Neural progenitor cell (in vitro differentiated cells): ENCODE measurements at places on chromosomes 13 and 19.

DNA sequence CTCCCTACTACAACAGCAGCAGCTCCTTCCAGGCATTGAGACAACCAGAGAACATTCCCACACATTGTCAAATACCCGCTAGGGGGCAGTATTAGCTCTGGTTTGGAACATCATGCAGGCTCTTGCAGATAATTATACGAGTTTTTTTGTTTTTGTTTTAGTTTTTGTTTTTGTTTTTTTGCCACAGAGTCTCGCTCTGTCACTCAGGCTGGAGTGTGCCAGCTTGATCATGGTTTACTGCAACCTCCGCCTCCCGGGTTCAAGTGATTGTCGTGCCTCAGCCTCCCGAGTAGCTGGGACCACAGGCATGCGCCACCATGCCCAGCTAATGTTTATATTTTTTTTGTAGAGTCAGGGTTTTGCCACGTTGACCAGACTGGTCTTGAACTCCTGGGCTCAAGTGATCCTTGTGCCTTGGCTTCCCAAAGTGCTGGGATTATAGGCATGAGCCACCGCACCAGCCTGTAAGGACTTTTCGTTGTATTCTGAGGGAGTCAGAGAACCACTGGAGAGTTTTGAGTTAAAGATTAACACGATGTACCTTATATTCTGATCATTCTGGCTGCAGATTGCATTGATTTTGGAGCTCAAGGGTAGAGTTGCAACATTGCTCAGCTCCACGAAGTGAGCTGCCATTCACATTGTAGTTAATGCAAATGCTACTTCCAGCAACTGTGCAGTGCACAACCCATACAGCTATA, 41.7 kb upstream of the CEACAM20 start:
- DNase-seq, result peak; percentile 86
- H3K36me3 ChIP-seq, result no peaks in the 10 kb centered on the region
- no peaks in the 10 kb centered on the region for H3K4me1 ChIP-seq
- no peak overlapping the region for H3K4me3 ChIP-seq
- peaks cover 18% of the 10 kb centered on the region for H3K27me3 ChIP-seq

DNA sequence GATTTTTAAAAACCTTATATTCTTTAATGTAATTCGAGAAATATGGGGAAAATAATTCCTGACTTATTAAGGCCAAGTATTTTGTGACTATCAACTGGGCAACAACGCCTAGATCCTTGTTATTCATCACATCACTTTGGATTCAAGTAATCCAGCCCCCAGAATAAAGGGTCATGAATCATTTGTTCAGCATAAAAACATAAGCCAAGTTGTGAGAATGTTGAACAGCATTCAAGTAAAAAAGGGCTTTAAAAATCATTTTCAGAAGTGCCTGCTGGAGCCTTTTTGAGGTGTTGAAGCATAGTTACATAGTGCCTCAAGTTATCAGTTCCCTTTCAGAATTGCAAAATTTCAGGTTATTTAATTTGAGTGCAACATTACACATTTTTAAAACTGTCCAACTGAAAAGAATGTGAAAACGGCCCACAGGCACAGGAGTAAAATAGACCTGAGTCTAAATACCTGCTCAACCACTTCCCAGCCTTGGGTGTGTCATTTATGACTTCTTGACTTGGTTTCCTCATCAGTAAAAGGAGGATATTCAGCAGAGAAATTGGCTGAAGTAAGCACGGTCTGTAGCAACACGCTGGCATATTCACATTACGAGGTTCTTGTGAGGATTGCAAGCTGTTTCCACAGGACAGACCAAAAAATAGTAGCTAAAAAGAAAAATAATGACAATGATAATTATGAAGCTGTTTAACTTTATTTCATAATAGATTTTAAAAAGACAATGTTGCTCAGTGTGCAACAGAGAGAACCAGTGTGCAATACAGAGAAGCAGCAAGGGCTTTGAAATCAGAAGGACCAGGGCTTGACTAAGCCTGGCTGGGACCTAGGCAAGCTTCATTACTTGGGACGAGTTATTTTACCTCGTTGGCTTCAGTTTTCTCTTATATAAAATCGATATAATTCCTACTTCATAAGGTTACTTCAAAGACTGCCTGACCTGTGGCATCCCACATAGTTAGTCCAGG, 56.6 kb downstream of the MBNL2 start:
- no peak for DNase-seq
- no peaks in the 10 kb centered on the region for H3K27me3 ChIP-seq
- H3K27ac ChIP-seq, result no peak overlapping the region
- H3K4me3 ChIP-seq, result no peak overlapping the region
- H3K36me3 ChIP-seq, result peaks cover 4% of the 10 kb centered on the region
- no peaks in the 10 kb centered on the region for H3K4me1 ChIP-seq

DNA sequence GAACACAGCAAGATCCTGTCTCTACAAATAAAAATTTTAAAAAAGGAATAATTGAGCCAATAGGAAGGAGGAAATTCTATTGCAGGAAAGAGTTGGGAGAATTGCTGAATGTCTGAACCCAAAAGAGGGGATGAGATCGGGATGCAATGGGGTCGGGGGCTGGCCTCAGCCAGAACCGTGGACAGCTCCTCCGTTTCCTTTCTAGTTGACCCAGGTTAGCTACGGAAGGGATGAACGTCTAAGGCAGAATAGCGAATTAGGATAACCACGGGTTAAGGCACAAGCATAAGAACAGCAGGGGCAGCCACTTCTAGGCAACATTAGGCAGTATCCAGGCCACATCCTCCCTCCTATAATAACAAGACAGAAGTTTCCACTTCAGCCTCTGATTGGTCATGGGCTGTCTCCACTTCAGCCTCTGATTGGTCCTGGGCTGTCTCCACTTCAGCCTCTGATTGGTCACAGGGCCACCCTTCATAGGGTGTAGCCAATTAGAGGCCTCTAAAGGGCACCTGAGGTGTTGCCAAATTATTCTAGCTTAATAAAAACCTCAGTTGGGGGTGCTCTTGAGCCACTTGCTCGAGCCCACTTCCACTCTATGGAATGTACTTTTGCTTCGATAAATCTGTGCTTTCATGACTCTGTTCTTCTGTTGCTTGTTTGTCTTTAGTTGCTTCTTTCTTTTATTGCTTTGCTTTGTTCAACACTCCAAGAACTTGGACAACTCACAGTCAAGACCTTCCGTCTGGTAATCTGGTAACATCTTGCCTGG, 24.9 kb upstream of the TPM4 start:
- H3K27ac ChIP-seq, result no peak overlapping the region
- peaks cover 7% of the 10 kb centered on the region for H3K27me3 ChIP-seq

DNA sequence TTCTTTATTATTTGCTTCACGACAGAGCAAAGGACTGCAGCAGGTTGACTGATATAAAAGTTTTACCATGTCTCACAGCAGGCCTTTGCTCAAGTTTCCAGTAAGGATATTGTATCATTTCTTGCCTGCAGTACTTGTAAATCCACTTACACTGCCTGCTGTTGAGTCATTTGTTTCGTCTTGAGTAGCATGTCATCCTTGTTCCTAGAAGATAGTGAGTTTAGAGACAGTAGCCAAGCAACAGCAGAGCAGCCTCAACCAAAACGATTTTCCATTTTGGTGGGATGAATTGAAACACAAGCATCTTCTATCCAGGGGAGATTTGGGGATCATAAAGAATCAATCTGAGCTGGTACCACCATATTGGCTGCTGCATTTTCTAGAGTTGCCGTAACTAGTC, 24.0 kb upstream of the ALOX5AP start:
- no peaks in the 10 kb centered on the region for H3K36me3 ChIP-seq
- H3K27me3 ChIP-seq, result no peaks in the 10 kb centered on the region
- no peak for DNase-seq
- H3K4me3 ChIP-seq, result no peak overlapping the region

- H3K27me3 ChIP-seq, result no peaks in the 10 kb centered on the region
- H3K27ac ChIP-seq, result no peak overlapping the region
- no peaks in the 10 kb centered on the region for H3K36me3 ChIP-seq
- H3K4me1 ChIP-seq, result no peaks in the 10 kb centered on the region
- no peak overlapping the region for H3K4me3 ChIP-seq
Observed at GRCh38 chr19:5313307-5313706, 27.3 kb downstream of the PTPRS start.

DNA sequence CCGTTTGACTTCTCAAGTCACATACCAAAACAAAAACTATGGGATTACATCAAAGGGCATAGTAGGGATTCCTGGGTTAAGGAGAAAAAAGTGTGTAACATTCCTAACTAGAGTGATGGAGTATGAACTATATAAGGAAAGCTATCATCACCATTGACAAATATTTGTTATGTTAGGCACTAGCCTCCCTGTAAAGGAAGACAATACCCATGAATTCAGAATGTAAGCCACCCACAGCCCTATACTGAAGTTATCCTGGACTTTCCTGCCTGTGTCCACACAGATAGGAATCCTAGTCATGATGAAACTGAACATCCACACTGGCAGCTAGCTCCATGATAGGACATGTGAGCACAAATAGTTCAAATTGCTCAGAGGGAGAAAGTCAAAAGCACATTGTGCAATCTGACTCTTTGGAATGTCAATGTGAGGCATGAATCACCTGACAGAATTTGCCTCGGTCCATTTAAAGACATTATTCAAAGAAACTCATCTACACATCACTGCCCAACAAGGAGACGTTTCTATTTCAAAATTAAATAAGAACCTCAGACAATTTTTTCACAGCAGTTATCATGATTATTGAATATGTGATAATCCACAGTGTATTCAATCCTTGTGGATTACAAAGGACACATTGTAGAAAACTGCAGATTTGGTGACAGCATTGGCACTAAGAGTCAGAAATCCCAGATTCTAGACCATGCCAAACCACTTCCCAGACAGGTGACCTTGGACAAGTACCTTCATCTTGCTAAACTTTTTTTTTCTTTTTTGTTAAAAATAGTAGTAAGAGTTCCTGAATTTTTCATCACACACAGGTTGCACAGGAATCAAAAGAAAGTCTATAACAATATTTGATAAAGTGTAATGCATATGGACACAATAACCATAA, 529.3 kb downstream of the IRS2 start:
- peaks cover 18% of the 10 kb centered on the region for H3K4me1 ChIP-seq
- DNase-seq, result no peak
- no peaks in the 10 kb centered on the region for H3K27me3 ChIP-seq
- H3K27ac ChIP-seq, result no peak overlapping the region
- H3K4me3 ChIP-seq, result no peak overlapping the region
- peaks cover 6% of the 10 kb centered on the region for H3K36me3 ChIP-seq

DNA sequence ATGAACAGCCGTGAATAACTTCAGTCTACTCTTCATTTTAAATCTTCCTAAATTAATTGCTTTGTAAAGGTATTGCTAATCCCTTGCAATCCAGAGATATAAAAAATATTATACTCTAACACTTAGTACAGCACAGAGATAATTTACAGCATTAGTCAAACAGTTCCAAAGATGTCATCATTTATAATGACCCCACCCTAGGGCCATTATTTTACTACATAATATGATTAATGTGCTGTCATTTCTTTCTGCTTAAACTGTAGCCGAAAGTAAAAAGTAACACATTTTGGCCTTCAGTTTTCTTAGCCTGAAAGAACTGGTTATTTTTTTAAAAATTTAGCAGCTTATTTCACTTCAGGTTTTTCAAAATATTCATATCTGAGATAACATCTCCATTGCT, 256.3 kb upstream of the RFC3 start:
- no peak for DNase-seq
- H3K36me3 ChIP-seq, result no peaks in the 10 kb centered on the region
- no peak overlapping the region for H3K27ac ChIP-seq
- no peak overlapping the region for H3K4me3 ChIP-seq

- no peaks in the 10 kb centered on the region for H3K27me3 ChIP-seq
- peak within 1 kb of the TSS; percentile 76 for H3K27ac ChIP-seq
- peak within 1 kb of the TSS; percentile 87 for H3K4me3 ChIP-seq
- H3K36me3 ChIP-seq, result no peaks in the 10 kb centered on the region
- H3K4me1 ChIP-seq, result peaks cover 17% of the 10 kb centered on the region
Observed at GRCh38 chr19:48636859-48637448, at the start of gene DBP. Gene DBP (minus strand): TSS chr19:48637379. CDS start chr19:48636994, 385 bp downstream.

DNA sequence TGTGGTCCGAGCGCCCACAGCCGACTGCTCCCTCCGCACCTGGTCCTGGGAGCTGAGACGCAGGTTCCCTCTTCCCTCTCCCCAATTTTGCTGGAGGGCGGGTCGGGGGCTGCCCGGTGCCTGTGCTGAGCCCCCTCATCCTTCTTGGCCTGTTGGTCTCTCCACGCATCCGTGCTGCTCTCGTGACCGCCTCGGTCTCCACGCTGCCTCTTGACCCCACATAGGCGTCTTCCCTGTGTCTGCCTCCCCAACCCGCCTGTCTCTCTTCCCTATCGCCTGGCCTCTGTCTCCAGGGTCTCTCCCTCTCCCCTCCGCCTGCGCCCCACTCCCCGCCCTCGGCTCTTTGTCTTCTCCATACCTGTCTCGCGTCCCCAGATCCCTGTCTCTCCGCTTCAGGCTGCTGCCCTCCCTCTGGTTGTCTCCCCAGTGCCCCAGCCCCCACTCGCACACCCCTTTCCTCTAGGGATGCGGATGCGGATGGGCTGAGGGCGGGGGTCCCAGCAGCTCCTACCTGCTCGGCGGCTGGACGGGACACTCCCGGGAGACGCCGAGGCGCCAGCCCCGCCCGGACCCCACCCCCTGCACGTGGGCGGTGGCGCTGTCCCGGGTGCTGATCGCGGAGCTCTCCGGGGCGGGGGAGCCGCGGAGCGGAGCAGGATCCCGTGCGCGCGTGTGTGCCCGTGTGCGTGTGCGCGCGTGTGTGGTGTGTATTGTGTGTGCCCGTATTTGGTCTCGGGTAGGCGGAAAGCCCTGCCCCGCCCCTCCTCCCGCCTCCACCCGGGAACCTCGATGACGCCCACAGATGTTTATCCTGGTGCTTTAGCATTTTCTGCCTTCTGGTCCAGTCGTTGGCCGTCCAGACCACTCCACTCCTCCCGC, at the start of gene SYT5:
TSS of gene SYT5 (minus strand) at position 684 of the 879 bp plus-strand sequence. CDS start 1,248 bp downstream, outside the sequence.
- no peaks in the 10 kb centered on the region for H3K36me3 ChIP-seq
- peaks cover 84% of the 10 kb centered on the region for H3K27me3 ChIP-seq
- DNase-seq, result peak; percentile 82
- H3K4me1 ChIP-seq, result peaks cover 6% of the 10 kb centered on the region
- peak within 1 kb of the TSS; percentile 63 for H3K4me3 ChIP-seq

DNA sequence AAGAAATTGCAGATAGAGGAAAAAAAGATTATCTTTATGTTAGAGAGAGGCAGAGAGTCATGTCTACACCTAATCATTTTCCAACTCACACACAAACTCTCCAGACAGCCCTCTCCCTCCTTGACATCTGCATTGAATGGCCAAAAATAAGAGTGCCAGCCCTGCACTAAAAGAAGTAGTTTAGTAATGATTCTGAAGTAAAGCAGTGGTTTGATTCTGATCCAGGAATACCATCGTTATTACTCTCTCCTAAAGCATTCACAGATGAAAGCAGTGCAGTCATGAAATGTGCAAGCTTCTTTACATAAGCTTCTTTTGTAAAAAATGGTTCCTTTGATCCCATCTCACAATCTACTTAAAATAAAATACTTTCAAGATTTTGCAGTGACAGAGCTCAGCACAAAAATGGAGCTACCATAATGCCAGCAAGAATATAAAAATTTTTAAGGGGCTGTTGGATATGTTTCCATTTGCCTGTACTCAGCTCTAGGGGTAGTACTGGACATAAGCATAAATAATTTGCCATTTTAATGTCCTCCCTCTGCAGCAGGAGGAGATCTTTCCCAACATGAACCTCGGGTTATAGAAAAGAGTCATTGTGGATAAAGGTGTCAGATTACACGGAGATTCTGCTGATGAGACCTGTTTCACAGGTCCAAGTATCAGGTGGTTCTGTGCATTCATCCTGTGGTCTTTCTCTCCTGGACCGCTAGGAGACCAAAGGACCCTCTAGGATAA, 406.3 kb downstream of the DCT start:
- H3K4me3 ChIP-seq, result no peak overlapping the region
- H3K4me1 ChIP-seq, result no peaks in the 10 kb centered on the region
